A172 (cell line): ENCODE measurements at places on chromosomes 5 and 9. TPM values are rescaled to one million over a fixed set of nuclear protein-coding genes. Genes with fewer than 3 reads are reported as not detected.

- DNase-seq: no peak
Measured at GRCh38 chr5:82952326-82952725, 124.9 kb downstream of the TMEM167A start.

GRCh38 chr5:141692919-141693725 is 11.1 kb upstream of the ARAP3 start:
- peak; percentile 51 for DNase-seq

DNA sequence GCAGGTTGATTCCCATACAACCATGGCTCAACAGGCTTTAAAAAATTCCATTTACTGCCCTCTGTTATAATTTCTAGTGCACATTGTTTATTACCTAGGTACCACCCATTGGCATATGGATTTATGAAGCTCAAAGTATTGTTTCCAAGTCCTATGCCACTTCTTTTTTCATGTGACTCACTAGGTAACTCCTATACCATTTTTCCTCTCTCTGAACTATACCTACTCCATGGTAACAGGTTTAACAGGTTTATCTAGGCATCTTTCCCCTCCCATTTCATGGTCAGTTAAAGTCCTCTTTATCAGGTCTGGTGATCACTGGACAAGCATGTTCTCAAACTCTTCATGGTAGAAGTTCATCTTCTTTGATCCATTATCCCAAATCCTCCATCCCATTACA is 49.6 kb upstream of the ABCA1 start:
- no peak for DNase-seq

DNA sequence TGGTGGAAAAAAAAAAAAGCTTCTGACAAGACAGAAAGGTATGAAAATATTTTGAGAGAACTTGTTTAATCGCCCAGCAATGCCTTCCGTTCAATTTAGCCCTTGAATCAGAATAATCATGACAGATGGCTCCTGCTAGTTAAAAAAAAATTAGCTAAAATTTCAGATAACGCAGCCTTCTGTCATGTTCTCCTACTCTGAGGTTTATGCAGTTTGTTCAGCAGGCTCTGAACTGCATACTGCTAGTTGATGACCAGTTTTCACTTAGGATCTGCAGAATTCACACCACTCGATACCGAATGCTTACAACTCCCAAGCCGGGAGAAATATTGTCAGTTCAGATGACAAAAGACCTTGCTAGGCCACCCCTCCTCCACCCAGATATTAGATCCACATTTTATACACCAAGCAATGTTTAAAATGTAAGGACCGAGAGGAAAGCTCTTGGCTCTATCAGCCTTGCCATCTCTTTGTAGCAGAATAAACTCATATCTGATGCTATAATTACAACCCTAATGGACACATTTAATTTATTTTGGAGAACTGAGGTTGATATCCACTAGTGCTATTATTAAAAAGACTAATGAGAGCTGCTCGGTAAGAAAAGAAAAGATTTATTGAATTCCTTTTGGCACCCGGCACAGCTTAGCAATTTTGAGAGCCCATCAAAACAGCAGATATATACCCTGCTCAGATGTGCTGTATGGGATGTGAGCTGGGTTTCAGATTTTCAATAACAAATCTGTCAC is 322.8 kb downstream of the GLIS3 start:
- no peak for DNase-seq

The DRD1 gene
- total RNA-seq: not detected in 2 replicates
